Urinary bladder (tissue), 4 donors: ENCODE measurements at places on chromosomes 7 and 10.

DNA sequence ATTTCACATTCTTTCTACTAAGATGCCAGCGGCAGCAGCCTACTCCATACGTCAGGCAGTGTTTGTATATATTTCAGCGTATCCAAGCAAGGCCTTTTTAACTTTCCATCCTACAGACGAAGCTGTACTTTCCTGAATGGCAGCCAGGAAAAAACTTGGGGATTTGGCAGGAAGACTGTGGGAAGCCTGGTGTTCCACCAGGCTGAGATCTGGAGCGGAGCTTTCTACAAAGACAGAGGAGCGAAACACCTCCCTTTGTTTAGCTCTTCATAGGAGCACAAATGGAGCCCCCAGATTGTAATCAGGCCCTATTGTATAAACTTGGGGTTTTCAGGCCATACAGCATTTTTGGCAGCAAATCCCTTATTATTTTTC is 143.8 kb downstream of the TES start:
- DNase-seq, result peak; percentile 74

DNA sequence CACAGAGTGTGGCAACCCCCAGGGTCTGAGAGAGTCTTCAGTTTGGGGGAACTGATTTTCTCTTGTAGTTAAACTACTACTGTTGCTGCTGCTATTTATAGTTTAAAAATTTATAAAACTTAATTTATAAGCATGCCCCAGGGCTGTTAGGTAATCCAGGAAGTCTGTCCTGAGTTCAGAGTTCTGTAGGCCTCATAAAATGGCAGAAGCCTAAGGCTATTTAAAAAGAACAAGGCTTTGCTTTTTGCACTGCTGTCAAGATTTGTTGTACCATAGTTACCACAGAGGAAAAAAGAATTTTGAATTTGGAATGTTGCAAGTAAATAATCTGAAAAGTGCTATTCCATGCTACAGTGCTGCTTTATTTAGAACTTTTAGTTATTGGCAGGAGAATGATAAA is 66.1 kb downstream of the AGK start:
- DNase-seq, result no peak

GRCh38 chr10:19832699-19833098 is 16.5 kb downstream of the PLXDC2 start:
- no peak for DNase-seq

- DNase-seq, result no peak
Observed at GRCh38 chr10:48589266-48589665, 15.6 kb downstream of the ARHGAP22 start.

GRCh38 chr10:109963439-109963838 is 40.1 kb upstream of the XPNPEP1 start:
- no peak for DNase-seq

- DNase-seq, result no peak
Observed at GRCh38 chr10:92156874-92157773, 133.8 kb downstream of the CPEB3 start.

DNA sequence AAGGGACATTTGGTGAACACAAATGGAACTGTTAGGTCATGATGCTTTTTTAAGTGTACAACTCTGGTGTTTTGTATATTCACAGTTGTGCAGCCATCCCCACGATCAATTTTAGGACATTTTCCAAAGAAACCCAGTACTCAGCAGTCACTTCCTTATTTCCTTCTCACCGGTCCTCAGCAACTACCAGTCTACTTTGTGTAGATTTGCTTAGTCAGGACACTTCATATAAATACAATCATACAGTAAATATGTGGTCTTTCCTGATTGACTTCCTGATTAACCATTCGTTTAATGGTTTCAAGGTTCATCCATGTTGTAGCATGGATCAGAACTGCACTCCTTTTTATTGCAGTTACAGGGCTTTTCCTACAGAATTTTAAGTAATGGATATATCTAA is 14.4 kb downstream of the SGPL1 start:
- no peak for DNase-seq

DNA sequence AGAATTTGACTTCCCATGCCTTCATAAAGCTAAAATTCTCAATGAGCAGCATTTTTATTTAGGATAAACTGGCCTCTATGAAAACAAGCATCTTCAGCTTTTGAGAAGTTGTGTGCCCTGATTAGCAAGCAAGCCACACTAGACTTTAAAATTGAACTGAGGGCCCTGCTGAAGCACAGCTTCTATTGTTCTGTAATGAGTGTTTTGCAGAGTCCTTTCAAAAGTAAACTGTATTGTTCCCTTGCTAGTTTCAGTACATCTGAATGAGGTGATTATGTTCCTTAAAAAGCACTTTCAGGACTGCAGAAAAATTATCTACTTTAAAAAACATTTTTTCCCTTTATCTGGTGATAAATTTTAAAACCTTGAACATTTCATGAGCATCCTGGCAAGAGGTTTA is 113.3 kb upstream of the PRPS1L1 start:
- DNase-seq, result no peak

- DNase-seq, result no peak
Observed at GRCh38 chr7:81692146-81692905, 77.5 kb downstream of the HGF start.

- DNase-seq, result no peak
Observed at GRCh38 chr7:29626730-29627129, 63.1 kb downstream of the PRR15 start.
